Activated CD4-positive, alpha-beta T cell treated with anti-CD3 and anti-CD28 coated beads for 4 hours (primary cell): ENCODE measurements at places on chromosomes 13 and 19.
A peak's percentile ranks its signal among the peaks of the same experiment; 100 is the strongest.

- no peak for DNase-seq
These were observed 3.6 kb downstream of the FCHO1 start for GRCh38 chr19:17754634-17755442.

DNA sequence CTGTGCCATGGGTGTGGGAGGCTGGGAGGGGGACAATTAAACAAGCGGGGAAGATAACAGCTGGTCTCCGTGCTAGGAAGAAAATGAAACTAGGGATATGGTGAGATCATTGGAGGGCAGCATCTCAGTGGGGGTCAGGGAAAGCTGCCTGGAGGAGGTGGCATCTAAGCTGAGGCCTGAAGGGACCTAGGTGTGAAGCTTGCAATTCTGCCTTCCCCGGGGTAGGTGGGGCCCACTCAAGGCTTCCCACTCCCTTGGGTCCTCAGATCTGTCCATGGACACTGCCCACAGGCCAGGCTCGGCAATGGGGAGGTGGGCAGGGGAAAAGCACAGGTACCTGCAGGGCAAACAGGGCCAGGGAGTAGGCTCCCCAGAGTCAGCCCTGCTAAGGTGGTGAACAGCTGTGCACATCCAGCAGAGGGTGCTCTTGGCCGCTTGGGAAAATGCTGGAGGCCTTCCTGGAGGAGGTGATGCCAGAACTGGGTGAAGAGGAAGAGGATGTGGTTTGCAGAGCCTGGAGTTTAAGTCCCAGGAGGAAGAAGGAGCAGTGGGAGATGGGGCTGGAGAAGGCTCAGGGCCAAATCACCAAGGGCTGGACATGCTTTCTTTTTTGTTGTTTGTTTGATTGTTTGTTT lies 25.7 kb upstream of the CCNE1 start:
- no peak for DNase-seq

DNA sequence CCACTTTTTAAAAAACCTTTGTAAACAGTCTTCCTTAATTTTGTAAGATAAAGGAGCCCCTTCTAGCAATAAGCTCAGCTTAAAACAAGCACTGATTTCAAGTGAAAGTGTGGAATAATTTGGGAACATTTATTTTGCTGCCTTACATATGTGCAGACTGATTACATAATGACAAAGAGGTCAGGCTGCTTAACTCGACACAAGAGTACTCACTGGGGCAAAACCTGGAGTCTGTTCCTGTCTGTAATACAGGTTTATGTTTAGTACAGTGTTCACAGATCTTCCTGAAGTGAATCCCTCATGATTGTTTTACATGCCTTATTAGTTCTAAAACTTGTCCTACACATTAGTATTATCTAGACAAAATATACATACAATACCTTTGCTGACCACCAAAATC lies 609.8 kb downstream of the LMO7 start:
- no peak for DNase-seq

DNA sequence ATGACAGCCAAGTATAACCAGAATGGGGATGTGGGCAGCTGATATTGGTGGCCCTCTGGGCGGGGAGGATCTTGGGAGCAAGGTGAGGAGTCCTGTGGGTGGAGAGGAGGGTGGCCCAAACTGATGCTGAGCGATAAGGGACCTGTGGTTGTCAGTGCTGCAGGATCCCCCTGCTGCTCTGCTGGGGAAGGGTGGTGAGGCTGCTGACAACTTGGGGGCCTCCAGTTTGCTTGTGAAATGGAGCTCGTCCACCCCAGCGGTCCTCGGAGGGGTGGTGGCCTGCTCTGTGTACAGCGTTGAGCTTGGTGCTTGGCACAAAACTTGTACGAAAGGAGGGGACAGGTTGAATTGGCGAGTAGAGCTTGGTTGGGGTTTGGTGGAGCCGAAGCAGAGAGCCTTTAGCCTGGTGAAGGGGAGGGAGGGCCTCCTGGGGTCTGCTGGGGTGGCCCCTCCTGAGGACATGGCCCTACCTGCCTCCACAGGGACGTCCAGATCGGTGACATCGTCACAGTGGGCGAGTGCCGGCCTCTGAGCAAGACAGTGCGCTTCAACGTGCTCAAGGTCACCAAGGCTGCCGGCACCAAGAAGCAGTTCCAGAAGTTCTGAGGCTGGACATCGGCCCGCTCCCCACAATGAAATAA lies 2.9 kb downstream of the RPS11 start:
- no peak for DNase-seq

DNA sequence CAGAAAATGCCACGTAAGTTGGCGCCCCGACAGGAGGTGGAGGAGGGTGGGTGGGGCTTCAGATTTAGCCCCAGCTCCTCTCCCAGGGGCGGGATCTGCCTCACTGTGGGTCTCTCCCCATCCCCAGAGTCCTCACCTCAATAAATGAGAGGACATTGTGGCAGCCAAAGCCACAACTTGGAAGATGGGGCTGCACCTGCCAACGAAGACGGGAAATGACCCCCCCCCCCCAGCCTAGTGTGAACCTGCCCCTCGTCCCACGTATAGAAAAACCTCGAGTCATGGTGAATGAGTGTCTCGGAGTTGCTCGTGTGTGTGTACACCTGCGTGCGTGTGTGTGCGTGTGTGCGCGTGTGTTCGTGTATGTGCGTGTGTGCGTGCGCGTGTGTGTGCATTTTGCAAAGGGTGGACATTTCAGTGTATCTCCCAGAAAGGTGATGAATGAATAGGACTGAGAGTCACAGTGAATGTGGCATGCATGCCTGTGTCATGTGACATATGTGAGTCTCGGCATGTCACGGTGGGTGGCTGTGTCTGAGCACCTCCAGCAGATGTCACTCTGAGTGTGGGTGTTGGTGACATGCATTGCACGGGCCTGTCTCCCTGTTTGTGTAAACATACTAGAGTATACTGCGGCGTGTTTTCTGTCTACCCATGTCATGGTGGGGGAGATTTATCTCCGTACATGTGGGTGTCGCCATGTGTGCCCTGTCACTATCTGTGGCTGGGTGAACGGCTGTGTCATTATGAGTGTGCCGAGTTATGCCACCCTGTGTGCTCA lies 1.5 kb upstream of the TRAPPC5 start:
- peak; percentile 66 for DNase-seq
